Stimulated activated CD4-positive, alpha-beta T cell treated with anti-CD3 and anti-CD28 coated beads, Interleukin-15, amount 100 ng/mL, for 1 hour (primary cell): ENCODE measurements at places on chromosomes 5 and 9.

DNA sequence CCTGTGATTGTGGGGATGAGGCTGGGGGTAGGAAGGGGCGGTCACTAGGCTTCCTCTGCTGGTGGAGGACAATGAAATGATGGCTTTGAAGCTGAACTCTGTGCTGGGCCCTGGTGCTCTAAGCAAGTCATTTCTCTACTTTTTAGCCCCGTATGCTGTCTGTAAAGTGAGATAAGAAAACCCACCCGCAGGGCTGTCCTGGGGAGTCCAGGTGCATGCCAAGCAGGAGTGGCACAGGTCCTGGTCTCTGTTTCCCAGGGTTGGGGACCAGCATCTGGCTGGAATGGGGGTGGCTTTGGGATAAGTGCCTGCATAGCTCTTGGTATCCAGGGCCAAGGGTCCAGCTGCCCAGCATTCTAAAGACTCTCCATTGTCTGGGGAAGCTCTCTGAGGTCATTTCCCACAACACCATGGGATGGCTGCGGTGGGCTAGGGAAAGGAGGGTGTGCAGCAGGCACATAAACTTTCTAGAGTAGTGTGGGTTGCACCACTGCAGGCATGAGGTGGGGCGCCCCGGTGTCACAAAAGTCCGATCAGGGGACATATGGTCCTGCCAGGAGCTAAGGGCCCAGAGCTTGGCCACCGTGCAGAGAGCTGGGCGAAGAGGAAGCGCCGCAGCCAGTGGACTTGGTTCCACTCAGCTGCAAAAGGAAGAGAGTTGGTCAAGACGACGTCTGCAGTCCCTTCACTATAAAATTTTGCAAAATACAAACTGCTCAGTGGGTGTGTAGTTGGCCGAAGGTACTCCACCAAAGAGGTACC, 25.6 kb upstream of the GTF3C5 start:
- DNase-seq, result no peak

GRCh38 chr5:143516249-143516648, 112.8 kb upstream of the NR3C1 start:
- no peak for DNase-seq

- DNase-seq, result peak; percentile 48
These were observed 16.7 kb downstream of the TRAF1 start for GRCh38 chr9:120909904-120910303.

GRCh38 chr9:115686069-115686468, 467.5 kb upstream of the PAPPA start:
- DNase-seq, result no peak

DNA sequence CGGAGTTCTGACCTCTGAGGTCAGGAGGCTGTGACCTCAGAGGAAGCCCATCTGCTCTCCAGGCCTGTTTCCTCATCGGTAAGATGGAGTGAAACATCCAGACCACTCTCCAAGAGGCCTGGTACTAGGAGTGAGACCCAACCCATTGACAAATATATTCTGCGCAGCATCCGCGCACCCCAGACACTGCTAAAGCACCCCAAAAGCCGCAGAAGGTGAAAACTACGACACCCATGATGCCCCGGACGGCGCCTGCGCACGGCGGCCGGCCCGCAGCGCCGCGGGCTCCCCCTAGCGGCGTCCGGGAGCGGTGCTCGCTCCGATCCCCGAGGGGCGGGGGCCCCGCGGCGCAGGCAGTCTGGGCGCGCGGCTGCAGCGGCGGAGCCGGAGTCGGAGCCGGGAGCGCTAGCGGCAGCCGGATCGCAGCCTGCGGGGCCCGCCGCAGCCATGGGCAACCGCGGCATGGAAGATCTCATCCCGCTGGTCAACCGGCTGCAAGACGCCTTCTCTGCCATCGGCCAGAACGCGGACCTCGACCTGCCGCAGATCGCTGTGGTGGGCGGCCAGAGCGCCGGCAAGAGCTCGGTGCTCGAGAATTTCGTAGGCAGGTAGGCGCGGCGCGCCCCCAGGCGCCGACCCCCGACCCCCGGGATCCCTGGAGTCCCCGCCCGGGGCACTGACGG, at the start of gene DNM1:
Gene DNM1 (plus strand): TSS at position 356 of the 683 bp plus-strand sequence. CDS start 92 bp downstream, at position 448.
- peak; percentile 52 for DNase-seq

DNA sequence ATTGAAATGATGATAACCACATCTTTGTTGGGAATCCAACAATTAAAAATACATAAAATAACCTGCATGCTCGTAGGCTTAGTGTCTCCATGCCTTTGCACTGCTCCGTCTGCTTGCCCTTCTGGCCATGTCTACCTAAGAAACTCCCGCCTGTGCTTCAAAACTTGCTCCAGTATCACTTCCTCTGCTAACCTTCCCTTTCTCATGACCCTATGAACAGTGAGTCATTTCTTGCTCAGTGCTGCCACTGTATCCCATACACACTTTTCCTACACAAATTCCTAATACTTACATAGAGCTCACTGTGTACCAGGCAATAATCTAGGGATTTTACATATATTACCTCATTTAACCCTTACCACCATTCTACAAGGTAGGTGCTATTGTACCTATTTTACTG, 33.5 kb downstream of the TMEM245 start:
- no peak for DNase-seq

DNA sequence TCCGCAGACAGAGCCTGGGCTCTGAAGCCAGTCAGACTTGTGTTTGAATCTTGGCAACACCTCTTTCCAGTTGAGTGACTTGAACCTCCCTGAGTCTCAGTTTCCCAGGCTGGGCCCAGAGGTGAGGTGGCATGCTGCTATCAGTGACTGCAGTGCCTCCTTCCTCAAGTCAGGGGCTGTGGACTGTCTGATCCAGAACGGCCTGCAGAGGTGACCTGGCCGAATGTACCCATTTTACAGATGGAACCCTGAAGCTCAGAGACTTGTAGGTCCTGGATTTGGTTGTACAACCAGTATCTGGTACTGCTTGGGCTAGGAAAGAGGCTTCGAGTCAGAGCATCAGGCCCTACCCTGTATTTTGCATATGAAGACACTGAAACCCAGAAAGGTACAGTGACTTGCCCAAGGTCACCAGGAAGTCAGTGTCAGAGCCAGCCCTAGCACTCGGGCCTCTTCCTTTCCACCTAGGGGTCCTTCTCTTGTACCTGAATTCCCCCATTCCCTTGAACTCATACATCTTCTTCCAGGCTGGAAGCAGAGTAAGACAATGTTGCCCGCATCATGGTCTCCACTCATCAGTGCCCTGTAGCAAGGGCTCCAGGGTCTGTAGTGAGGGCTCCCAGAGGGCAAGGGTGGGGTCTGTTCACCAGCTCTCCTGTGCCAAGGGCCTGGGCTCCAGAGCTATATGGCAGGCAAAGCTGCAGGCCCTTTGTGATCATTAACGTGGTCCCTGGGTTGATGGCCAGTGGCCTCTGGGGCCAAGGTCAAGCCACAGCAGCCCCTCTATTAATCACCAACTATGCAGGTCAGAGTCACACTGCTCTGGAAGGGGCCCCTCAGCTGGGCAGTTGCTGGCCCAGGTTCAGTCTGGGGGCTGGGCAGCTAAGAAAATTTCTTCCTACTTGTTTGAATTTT, 28.5 kb downstream of the GSN start:
- no peak for DNase-seq

DNA sequence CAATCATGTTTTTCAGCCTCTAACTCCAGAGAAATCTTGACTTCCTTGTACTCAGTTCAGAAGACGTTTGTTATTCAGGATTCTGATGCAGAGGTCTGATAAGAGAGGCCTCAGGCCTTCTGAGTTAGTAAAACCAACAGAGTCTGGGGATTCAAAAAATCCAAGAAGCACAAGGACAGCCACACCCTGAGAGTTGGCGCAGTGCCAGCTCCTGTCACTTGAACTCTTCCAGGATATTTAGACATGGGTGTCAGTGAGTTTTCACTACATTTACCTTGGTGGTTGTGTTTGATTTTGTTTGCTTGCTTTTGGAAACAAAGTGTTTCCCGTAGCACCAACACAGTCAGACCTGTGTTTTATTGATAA, 41.6 kb upstream of the PDE8B start:
- no peak for DNase-seq

DNA sequence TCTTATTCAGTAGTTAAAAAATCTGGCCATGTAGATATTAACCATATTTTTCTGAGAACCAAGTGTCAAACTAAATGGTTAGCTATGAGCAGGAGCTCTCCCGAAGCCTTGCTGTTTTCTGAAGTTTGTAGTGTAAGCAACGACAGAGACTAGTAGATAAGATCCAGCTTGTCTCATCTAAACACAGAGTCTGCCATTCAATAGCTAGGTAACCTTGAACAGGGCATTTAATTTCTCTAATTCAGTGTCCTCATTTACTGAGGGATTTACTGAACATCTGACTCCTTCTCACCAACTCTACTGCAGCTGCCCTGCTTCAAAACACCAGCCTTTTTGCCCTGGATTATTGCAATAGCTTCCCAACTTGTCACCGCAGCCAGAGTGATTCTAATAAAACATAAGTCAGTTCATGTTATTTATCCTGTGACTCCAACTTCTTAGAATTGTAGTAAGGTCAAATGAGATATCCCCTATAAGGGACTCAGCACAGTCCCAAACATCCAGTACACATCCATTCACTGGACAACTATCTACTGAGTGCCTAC, 337.0 kb downstream of the PLK2 start:
- DNase-seq, result no peak

GRCh38 chr5:135880278-135880677, 15.4 kb downstream of the IL9 start:
- DNase-seq, result no peak

DNA sequence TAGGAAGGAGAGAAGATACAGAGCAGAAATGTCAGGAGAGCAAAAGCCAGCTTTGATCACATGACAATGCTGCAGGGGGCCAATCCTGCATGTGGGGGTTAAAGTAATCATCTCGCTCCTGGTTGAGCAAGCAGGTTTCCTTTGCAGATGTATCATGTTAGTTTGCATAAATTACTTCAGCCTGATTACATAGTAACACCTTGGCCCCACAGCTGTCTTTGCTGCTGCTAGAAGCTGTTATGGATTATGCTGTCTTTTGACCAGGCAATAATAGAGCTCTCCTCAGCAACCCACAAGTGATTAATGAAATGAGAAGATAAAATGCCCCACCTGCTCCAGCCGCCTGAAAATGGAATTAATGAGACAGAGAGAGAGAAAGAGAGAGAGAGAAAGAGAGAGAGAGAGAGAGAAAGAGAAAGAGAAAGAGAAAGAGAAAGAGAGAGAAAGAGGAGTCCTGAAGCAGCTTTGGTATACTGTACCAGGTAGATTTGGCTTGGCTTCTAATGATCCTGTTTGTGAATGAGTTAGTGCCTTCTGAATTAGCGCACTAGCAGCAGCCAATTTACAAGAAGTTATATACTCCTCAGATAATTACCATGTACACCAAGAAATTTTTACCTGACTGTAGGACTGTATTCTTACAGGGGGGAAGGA, 174.3 kb upstream of the RORB start:
- DNase-seq, result no peak

- DNase-seq, result no peak
These were observed 29.7 kb upstream of the RNU6ATAC start for GRCh38 chr9:134193912-134194535.

DNA sequence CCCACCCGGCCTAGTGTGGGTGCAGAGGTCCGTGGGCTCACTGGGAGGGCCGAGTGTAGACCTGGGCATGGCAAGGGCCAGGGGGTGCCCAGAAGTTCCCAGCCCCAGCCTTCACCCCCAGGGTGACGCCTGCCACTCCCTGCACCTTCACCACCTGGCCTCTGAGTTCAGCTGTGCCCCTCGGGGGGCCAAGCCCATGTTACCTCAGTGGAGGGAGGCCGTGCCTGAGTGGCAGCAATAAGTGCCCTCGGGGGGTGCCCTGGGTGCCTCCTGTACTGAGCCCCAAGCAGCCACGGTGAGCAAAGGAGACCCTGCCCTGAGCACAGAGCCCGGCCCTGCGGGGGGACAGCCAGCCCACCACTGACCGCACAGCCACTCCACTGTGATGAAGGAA, 10.3 kb upstream of the FCN2 start:
- DNase-seq, result no peak

DNA sequence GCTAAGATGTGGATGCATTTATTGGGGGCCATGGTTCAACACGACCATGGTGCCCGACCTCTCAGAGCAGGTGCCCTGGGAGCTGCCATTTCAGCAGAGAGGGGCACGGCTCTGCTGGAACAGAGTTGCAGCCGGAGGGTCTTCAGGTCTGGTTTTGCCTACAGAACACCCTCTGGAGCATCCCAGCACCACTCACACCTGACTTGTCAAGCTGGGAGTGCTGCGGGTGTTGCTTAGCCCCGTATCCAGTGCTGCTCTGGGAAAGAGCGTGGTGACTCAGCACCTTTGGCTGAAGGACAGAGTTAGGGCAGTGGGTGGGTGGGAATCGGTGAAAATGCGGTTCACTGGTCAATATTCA, 36.5 kb upstream of the IRX4 start:
- DNase-seq, result no peak

DNA sequence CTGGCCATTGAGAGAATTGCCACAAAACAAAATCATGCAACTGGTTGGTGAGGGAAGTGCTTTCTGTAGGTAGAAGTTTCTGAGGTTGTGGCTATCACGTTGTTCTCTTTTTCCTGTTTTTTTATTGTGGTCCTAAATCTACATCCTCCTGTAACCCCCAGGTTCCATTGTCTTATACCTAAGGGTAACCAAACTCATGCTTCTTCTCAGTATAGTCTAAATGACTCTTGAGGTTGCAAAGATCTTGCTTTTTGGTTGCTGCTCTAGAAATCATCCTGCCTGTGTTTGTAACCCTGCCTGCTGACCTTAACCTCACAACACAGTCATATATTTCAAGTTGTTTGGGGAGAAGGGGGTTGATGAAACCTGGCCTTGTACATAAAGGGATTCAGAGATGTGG, 273.1 kb downstream of the CD180 start:
- DNase-seq, result no peak

DNA sequence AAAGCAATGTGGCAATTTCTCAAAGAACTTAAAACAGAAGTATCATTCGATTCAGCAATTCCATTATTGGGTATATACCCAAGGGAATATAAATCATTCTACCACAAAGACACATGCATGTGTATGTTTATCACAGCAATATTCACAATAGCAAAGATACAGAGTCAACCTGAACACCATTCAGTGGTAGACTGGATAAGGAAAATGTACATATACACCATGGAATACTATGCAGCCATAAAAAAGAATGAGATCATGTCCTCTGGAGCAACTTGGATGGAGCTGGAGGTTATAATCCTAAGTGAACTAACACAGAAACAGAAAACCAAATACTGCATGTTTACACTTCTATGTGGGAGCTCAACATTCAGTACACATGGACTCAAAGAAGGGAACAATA, 21.4 kb upstream of the FYB1 start:
- no peak for DNase-seq

GRCh38 chr5:4636378-4636777, 503.8 kb upstream of the ADAMTS16 start:
- no peak for DNase-seq

- no peak for DNase-seq
These were observed 25.2 kb downstream of the LNPEP start for GRCh38 chr5:96961053-96961452.

DNA sequence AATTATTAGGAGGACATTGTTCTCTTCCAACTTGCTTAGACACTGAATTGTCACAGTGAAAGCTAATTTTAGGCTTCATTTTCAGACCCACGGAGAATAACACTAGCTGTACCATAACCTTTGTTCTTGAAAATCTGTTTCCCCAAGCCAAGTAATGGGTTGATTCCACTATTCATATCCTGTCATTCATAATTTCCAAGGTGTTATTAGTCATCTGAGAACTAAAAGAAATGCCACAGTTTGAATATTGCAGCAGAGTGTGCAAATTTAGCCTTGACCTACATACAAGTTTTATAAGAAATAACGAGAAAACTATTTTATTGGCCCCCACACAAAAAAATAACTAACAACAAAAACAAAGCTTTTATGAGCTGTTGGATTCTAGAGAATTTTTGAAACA, 148.5 kb upstream of the TYRP1 start:
- no peak for DNase-seq

- no peak for DNase-seq
These were observed 604.8 kb downstream of the BNC2 start for GRCh38 chr9:16265688-16266087.

GRCh38 chr9:19375538-19375937, 4.5 kb downstream of the RPS6 start:
- no peak for DNase-seq
